ENCODE measurements at places on chromosomes 1 and 21.

- DNase-seq = no peak
Observed at GRCh38 chr1:201590474-201590873, 51.5 kb downstream of the NAV1 start.

GRCh38 chr1:32782086-32782485 is 35.1 kb downstream of the YARS1 start:
- DNase-seq = no peak

DNA sequence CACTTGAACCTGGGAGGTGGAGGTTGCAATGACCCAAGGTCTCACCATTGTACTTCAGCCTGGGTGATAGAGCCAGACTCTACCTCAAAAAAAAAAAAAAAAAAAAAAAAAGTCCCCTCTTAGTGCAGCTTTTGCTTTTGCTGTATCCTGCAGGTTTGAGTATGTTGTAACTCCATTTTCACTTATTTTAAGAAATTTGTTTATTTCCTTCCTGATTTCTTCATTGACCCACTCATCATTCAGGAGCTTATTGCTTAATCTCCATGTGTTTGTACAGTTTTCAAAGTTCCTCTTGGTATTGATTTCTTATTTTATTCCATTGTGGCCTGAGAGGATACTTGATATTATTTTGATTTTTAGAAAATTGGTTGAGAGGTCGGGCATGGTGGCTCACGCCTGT is 50.9 kb upstream of the AK4 start:
- no peak for DNase-seq

GRCh38 chr1:77888081-77888780 is at the start of gene NEXN:
Gene NEXN, plus strand, starts transcription at chr1:77888624. Its CDS starts 27,483 bp downstream, at chr1:77916107.
- DNase-seq = peak; percentile 28

DNA sequence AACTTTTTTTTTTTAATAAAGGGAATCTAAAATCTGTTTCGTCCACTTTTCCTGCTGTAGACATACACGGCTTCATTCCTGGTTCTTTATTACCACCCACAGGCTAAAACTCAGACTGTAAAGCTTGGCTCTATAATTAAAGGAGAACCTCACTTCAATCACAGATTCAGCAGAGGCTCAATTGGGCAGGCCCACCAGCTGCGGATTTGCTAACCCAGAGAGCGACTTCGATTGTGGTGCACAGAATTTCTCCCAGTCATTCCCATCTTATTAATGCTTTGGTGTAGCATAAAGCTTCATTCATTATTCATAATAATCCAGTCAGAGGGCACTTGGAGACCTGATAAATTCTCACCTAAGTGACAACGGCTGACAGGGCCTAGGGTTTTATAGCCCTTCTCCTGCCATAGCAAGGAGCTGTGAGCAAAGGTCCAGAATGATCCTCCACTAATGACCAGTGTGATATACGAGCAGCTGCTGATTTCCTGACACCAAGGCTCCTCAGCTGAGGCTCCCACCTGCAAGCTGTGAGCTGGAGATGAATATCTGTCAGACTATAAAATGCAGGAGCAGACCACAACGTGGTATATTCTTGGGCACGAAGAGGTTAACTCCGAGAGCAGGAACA is 149.0 kb downstream of the ATP6V1G3 start:
- DNase-seq = no peak

- DNase-seq = no peak
Observed at GRCh38 chr1:13617773-13618172, 34.1 kb downstream of the PDPN start.

DNA sequence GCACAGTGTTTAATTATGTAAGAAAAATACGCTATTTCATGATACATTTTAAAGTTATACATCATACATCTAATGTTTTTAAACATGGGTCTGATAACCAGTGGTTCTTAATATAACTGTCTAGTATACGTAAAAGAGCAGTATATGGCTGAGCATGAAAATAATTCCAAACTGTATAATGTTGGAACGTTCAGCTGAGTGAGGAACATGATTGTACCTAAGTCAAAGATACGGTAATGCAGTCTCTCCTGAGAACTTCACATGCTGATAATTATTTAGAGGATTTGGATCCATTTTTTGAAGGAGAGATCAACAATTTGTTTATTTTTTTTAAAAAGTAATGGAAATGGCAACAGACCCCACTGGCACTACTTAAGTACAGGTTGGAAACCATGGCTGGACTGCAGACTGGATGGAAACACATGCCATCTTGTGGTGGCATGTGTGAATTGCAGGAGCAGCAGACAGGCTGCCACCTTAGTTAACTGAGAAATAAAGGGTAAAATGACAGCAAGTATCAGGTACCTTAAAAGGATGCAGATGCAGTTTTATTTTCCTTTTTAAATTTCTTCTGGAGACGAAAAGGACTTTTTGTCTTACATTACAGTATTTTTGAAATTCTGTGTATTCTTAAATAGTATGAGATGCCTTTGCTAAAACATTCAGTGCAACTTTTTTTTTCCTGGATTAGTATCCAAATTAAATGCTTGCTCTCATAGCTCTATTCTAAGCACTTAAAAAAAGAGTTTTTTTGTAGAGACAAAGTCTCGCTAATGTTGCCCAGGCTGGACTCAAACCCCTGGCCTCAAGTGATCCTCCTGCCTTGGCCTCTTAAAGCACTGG is 73.8 kb downstream of the MTR start:
- DNase-seq = no peak

GRCh38 chr21:38042246-38042645 is 126.0 kb upstream of the KCNJ6 start:
- DNase-seq = no peak

- no peak for DNase-seq
Observed at GRCh38 chr1:169105434-169106094, 926 bp upstream of the ATP1B1 start.

GRCh38 chr1:29197590-29197924 is 15.9 kb upstream of the SRSF4 start:
- no peak for DNase-seq

DNA sequence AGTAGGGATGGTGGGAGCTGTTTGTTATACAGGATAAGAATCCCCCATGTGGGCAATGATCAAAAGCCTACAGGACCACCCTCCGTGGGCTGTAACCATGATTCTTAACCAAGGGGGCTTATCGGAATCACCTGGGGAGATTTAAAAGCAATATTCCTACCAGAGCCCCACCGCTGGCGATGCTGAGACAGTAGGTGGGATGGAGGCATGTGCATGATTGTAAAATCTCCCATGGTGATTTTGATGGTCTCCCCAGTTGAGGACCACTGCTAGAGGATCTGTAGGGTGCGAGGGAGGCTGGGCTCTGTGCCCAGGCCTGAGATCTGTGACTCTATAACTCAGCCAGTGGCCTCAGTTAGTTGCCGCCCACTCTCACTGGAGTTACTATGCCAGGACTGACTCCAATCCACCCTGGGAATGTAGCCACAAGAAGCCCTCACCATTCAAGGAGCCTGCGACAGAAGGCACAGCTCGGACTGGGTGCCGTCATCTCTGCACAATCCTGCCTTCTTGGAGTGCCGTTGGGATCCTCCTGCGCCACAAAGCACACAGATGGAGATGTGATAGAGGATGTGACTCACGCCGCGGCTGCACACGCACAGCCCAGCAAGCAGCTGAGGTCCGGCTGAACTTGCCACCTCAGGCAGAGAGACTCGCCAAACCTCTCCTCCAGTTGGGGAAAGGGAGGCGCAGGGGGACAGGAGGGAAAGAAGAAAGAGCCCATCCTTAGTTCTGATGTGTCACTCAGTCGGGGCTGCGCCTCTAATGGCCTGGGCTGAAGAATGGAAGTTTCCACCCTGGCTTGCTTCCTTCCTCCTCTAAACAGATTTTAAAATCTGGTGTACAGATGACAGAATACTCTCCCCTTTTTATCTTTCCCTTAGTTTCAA is 26.5 kb downstream of the AKNAD1 start:
- DNase-seq = peak; percentile 76

DNA sequence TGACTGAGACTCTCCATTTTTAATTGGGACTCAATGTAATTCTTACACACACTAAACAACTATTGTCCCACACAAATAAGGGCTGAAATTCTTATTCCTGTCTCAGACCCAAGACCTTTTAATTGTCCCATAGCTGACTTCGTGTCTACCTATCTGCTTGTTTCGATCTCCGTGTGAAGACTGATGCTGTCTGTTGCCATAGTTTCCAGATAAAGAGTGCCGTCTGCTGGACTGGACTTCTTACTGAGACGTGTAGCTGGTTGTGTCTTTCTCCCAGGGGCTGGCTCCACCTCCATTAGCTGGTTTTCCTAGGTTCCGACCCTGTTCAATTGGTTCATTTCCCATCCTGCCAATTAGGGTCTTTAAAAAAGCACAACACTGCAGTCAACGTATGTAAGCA is 235.3 kb upstream of the PLXNA2 start:
- no peak for DNase-seq

DNA sequence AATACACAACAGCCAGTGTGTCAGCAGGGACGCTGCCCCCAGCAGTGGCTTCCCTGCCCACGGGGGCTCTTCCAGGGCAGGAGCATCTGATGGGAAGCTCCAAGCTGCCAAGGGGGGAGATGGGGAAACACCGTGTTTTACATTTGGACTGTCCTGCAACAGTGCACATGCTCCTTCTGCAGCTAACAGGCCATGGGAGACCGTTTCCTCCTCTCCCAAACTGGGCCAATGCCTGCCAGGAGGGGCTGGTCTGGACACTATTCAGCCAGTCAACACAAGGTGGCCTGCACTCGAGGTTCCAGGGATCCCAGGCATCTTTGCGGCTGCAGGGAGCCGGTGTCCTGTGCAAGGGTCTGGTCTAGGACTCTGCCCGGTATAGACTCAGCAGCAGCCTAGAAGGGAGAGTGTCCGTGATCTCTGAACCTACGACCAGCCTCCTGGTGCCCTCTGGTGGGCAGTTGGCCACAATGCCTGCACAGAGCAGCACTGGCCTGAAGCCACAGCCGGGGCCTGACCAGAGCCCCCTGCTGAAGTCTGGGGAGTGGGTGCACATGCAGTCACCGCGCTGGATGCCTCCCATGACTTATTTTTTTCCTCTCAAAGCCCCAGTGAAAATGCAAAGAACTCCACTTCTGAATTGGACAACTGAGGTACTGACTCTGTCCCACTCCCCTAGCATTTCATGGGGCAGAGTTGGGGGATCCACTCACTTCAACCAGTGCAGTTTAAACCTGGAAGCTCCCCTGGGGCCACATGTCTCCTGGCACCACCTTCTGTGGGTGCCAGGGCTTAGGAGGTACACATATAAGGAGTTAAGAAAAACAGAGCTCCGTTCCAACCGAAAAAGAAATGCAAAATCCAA is 33.3 kb downstream of the RCC2 start:
- DNase-seq = peak; percentile 14

DNA sequence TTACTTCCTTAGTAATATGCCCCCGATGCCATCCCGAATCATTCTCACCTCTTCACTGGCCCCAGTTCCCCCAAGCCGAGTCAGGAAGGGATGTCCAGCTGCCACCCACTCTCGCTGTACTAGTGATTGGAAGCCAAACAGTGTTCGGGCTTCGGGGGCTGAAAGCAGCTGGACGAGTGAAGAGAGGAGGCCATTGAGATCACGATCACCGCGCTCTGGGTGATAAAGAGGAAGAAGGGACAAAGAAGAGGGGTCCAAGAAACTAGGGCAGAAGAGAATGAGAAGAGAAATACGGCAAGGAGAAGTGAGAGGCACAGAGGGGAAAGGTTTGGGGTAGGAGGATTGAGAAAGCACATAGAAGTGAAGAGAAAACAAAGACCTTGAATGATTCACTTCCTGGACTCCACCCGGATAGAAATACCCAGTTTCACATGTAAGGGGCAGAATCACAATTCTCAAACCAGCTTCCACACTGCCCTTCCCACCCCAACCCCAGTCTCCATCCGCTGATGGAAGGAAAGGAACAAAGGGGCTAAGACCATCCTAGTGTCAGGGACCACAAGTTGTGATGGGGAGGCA is 3.7 kb upstream of the SF3B4 start:
- DNase-seq = no peak

DNA sequence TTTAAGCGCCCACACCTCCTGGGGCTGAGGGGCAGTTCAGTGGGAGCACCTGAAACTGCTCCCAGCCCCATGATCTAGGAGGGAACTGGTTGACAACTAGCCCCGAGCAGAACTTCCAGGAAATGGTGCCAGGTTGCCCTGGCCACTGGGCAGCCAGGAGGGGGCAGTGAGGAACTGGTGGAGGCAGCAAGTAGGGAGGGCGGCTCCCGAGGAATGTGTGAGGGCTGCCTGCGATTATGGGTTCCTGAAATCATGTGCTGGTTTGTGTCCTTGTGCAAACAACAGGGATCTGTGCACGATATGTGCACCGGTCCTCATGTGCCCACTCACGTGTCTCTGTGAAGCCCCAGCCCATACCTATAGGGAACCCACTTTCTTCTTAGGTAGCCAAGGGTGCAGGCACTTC is 9.9 kb downstream of the GPR3 start:
- no peak for DNase-seq

DNA sequence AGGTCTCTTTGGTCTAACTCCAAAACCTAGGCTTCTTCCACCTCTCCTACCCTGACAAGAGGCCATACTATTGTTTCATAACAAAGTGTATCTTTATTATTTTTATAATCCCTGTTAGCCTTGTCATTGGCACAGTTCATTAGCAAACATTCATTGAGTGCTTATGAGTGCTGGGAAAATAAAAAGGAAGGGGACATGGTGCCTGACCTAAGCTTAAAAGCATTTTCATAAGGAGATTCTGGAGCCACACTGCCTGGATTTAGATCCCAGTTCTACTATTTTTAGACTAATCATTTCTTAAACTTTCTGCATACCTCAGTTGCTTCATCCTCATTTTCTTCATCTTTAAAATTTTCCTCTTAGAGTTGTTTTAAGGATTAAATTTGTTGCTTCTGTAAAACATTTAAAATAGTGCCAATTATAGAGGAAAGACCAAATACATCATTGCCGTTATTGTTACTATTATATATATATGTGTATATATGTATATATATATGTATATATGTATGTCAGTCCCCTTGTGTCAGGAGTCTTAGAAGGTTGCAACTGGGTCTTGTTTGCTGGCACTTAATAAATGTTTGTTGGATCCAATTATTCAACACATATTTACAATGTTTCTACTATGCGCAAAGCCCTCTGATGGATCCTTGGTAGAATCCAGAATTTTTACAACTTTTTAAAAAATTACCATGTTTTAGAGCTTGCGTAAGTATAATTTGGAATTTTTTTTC is 250.9 kb upstream of the SGIP1 start:
- no peak for DNase-seq

DNA sequence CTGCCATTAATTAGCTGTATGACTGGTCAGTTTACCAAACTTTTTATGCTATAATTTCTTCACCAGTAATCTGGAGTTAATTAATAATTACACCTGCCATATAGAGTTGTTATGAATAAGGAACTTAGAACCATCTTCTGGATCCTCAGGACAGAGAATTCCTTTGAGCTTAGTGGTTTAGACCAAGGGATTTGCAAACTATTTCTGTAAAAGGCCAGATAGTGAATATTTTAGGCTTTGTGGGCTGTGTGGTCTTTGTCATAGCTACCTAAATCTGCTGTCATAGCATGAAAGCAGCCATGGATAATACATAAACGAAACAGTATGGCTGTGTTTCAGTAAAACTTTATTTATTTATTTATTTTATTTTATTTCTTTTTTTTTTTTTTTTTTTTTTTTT is 9.0 kb downstream of the TIMM17A start:
- DNase-seq = no peak
